ENCODE measurements at places on chromosomes 6 and 20.

- peak; percentile 67 for DNase-seq
Observed at GRCh38 chr6:154928325-154928922, 66.7 kb upstream of the TIAM2 start.

- DNase-seq = no peak
Observed at GRCh38 chr6:3939964-3940363, 90.8 kb downstream of the FAM50B start.

- no peak for DNase-seq
Observed at GRCh38 chr20:23453549-23454543, 1.2 kb upstream of the CST11 start.

- peak; percentile 76 for DNase-seq
Observed at GRCh38 chr6:38012573-38012972, 193.0 kb downstream of the ZFAND3 start.

DNA sequence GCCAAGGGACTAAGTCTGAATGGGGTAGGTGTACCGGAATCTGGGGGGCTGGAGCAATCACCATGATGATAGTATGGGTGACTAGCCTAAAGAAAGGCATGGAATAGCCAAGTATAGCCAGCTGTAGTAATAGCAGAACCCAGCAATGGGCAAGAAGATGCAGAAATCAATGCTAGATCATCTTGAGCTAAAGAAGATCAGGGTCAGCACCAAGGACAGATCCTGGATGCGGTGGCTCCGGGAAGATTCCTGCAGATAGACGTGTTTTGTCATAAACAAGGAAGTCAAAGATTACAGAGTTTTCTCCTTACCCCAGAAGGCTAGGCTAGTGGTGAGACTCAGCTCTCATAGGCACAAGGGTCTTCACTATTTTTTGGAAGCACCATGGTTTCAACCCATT is 561.6 kb upstream of the CHD6 start:
- DNase-seq = no peak

DNA sequence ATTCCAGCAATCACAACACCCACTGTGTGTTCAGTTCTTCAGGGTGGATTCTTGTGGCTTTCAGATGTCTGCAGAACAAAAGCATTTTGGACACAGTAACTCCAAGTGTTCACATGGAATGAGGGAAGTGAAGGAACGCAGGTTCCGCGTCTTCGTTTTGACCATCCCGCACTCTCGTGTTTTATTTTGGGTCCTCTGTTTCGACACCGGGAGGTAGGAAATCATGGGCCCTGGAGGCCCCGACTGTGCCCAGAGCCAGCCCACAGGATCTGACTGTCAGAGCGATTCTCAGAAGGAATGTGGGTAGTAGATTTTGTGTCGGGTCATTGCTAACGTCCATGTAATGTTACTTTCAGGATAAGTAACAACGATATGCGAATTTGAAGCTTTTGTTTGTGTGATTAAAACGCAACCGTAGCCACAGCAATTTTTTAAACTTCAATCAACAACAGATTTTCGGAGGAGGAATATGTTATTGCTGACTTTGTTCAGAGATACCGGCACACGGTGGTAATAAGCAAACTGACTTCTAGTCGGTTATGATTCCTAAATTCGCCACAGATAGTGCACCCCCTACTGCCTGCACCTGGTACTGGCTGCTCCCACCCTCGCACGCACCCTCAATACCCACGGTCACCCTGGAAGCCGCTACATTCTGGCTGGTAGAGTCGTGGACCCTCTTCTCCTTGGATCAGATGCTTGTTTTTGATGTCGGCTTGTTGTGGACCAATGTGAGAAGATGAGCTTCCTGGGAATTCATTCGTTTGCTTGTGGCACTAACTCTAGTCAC is 10.5 kb downstream of the NPEPL1 start:
- DNase-seq = no peak

DNA sequence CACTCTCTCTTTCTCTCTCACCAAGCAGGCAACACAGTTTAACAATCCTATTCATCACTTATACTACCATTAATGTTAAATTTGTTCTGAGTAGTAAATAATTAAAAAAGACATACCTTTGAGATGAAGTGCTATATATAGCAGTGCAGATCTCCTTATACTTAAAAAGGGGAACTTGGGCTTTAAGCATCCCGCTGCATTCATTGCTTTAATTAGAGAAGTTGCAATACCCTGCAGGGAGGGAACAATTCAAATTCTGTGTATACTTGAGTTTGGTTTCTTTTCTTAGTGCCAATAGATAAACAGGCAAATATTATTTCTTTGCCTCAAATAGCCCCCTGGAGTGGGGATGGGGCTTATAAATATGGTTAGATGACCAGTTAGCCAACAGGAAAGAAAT is 10.8 kb upstream of the ZBTB24 start:
- DNase-seq = no peak

DNA sequence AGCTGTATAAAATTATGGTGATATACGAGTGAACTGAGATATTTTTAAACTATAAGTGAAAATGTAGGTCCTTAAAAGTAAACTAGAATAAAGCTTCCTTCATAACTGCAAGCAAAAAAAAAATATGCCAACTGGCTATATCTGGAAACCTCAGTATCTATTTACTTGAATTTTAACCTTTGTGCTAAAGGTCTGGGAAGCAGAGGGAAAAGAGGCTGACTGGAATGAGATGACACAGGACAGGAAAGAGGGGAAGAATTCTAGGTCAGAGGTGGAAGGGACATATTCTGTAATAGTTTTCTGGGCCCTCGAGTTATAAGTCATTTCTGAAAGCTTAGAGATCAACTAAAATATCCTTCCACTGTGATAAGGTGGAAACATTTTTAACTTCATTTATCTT is 46.8 kb downstream of the AIG1 start:
- DNase-seq = no peak

DNA sequence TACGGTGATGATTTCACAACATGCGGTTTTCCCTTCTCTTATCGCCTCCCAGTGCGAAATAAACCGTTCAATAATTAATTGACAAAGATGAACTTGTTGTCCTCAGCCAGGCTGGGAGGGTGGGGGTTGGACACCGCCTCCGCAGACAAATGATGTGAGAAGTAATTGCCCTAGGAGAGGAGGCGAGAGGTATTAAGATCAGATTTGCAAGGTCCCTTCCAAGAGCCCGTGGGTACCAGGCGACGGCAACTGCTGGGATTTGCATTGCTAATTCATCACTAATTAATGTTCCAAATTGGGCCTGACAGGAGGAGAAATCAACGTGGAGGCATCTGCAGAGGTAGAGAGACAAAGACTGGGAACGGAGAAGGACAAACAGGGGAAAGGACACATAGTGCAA is 90.2 kb upstream of the CCDC167 start:
- no peak for DNase-seq

DNA sequence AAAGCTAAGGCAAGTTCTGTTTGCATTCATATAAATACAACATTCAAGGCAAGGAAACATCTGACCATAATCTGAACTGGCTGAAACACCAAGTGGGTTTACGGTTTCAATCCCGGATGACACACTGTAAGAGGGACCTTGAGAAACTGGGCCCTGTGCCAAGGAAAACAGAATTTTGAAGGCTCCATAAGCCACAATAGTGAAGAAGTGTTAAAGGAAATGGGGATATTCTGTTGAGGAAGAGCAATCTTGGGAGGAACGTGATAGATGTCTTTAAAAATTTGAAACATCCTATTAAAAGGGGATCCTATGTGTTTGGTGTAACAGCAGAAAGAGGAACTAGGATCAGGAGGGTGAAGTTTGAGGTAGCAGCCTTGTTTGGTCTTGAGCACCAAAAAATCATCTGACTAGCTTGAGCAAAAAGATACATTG is 82.4 kb upstream of the TAB2 start:
- no peak for DNase-seq

GRCh38 chr6:2718334-2719092 is 32.2 kb downstream of the MYLK4 start:
- no peak for DNase-seq

DNA sequence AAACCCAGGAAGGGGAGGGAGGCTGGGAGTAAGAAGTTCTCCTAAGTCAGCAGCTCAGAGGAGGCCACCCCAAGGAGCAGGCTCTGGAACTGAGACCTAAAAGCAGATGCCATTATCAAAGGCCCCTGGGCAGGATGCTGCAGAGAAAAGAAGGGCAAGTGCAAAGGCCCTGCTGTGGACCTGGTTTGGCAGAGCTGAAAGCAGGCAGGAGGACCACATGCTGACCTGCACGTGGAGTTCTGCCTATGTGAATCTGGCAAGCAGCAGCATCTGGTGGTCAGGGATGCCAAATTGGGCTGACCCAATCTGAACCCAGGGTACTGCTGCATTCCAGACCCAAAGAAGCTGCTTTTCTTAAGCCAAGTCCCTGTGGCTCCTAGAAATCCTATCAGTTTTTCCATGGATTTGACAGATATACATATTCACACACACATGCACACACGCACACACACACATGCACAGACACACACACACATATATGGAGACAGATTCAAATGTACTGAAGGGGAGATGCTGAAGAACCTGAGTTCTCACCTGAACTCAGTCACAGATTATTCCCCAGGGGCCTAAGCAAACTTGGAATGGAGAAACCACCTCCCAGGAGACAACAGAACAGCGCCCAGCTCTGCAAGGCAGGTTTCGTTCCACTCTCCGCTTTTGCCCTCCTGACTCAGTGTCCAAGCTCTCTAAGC is 119.9 kb downstream of the FOXA2 start:
- no peak for DNase-seq

GRCh38 chr6:41586252-41587007 is 40.2 kb downstream of the FOXP4 start:
- DNase-seq = no peak

GRCh38 chr6:38177882-38178583 is 358.5 kb downstream of the ZFAND3 start:
- DNase-seq = no peak

- DNase-seq = peak; percentile 55
Observed at GRCh38 chr20:36950414-36951197, 902 bp downstream of the SAMHD1 start.

DNA sequence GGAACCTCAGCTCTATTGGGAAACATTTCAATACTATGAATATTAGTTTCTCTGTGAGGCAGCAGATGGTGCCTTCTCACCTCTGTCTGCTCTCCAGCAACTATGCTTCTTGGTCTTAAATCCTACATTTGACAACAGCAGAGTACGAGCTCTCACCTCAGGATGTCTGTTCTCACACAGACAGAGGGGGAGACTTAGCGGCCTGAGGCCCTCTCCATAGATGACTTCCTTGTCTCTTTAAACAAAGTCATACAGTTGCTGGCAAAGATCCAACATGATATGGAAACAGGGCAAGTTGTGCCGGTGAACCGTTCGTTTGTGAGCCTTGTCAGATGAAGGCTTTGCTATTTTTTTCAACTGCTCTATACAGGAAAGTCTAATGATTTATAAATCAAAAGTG is 43.7 kb upstream of the GABRR1 start:
- no peak for DNase-seq

DNA sequence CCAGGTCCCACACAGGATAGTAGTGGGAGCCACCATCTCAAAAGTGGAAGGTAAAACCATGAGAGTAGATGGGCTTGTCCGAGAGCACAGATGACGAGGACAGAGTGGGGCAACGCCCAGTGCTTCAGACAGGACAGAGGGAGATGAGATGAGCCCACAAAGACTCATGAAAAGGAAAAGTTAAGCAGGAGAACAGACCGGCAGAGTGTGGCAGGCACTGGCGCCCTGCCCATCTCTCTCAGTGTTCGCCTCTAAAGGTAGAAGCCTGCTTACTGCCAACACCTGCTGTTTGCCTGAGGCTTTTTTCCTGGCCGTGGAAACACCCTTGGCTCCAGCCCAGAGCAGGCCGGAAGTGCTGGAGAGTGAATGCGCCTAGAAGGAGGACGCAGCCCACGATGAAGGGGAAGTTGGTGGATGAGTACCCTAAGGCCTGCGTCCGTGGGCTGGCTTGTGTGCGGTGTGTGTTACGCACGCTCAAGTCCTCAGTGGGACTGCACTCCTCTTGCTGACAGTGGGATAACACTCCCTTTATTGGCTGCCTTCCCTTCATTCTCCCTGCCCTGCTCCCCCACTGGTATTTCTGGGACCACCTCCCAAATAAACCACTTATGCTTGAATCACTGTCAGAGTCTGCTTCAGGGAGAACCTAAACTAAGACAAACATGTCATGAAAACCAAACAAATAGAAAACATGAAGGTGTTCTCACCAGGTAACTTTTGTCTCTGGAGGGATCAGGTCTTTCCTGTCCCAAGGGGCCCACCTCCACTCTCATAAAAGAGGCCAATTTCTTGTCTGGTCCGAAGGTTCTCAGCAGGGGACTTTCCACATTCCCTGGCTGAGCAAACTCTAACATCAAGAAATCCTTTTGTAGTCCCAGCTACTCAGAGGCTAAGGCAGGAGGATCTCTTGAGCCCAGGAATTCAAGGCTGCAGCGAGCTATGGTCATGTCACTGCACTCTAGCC is 9.1 kb upstream of the FOXP4 start:
- DNase-seq = no peak

DNA sequence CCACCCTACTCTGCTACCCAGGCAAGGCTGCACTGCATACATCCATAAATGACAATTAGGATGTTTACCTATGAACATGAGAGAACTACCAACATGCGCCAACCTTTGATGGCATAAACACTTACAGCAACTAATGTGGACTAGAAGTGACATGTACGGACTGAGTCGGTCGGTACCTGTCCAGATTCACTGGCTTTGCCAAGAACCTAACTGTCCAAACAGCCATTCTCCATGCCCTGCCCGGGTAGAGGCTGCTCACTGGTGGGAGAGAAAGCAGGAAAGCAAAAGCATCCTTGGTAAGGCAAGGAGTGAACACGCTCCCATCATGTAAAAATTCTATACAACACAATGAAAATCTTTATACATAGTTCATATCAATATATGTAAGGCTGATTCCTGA is 30.0 kb downstream of the SYNDIG1 start:
- DNase-seq = no peak

DNA sequence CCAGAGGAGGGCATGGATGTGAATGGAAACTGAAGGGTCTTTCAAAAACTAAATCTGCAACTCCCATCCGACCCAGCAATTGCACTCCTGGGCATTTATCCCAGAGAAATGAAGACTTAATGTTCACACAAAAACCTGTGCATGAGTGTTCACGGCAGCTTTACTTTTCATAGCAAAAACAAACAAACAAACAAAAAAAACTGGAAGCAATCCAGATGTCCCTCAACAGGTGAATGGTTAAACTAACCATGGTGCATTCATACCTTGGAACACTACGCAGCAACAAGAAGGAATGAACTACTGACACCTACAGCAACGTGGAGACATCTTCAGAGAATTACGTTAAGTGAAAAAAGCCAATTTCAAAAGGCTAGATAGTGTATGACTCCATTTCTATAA is 32.2 kb downstream of the PMEPA1 start:
- no peak for DNase-seq

GRCh38 chr6:26032340-26033084 is 54.7 kb upstream of the HFE start:
- DNase-seq = no peak

- no peak for DNase-seq
Observed at GRCh38 chr6:121443971-121444541, 8.6 kb downstream of the GJA1 start.

DNA sequence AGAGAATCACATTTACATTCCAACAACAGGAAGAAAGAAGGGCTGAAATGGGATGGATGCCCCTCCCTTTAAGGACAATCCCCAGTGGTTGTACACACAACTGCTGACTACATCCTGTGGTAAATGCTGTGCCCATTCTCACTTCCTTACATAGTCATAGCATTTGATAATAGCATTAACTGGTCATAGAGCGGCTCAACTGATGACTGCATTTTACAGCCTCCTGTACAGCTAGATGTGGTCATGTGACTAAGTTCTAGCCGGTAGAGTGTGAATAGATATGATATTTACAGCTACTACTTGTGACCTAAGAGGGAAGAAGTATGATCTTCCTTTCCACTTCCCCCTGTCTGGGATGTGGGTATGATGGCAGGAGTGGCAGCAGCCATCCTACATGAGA is 24.7 kb downstream of the KCNK17 start:
- DNase-seq = no peak

Measured in D341Med (cell line).